ENCODE measurements at places on chromosomes 5 and 9.
A peak's percentile ranks its signal among the peaks of the same experiment; 100 is the strongest.

DNA sequence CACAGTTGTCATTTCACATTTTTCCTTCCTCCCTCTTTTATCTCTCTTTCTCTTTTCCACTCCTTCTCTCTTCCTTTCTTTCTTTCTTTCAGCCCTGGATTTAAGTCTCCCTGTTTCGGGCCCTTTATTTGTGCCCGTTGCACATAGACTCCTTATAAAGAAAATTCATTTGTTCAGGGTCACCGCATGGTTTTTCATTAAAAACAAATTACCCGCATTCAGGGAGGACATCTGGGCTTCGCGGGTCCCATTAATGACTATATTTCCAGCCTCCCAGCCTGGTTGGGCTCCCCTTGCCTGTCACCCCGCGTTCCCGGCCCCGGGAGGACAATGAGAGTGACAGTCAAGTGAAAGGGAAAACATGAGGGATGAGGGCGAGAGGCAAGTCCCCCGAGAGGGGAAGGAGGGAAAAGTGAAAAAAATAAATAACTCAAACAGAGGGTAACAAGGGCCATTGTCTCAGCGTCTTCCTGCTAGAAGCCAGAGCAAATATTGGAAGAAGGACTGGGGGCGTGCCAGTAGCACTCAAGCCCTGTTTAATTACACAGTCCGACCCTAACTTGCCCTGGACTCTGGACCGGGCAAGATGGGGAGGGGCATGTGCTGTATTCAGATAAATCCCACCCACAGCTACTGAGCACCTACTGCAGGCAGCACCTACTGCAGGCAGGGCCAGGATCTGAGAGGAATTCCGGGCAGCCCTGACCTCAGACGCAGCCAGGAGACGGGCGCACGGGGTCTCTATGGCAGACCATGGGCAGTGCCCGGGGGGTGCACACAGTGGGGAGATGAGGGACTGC, 166.2 kb downstream of the PAX5 start:
- no peak for DNase-seq

GRCh38 chr5:56512313-56512996, 279.3 kb upstream of the ANKRD55 start:
- DNase-seq = no peak

DNA sequence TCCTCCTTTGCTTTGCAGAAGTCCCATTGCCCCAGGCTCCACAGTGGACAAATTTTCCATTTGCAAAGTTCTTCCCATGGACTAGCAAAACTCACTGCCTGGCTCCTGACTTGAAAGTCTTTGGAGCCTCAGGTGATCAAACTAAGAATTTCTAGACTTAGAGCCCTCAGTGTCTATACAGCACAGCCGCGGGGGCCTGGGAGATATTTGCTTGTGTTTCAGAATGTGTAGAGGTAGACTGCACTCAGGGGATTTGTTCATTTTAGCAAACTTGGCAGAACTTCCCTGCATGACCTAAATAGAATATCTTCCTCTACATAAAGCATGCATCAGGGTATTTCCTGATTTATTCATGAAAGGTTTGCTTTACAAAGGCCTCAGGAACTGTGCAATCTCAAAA, 384.2 kb upstream of the ZNF462 start:
- no peak for DNase-seq

DNA sequence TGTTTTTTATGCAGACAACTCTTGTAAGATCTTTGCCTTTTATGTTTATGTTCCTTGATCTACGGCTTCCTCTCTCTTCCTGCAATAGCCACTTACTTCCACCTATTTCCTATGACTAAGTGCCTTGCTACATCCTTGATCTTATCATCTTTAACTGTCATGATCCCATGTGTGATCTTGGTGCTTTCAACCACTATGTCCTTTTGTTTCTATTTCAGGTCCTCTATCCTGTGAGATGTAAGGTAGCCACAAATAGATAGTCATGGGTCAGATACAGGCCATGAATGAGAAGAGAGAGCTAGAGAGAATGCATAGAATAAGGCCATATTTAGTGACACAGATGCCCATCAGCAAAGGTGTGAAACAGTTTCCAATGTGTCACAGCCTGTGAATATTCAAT, 243.6 kb upstream of the HAPLN1 start:
- peak; percentile 6 for DNase-seq

DNA sequence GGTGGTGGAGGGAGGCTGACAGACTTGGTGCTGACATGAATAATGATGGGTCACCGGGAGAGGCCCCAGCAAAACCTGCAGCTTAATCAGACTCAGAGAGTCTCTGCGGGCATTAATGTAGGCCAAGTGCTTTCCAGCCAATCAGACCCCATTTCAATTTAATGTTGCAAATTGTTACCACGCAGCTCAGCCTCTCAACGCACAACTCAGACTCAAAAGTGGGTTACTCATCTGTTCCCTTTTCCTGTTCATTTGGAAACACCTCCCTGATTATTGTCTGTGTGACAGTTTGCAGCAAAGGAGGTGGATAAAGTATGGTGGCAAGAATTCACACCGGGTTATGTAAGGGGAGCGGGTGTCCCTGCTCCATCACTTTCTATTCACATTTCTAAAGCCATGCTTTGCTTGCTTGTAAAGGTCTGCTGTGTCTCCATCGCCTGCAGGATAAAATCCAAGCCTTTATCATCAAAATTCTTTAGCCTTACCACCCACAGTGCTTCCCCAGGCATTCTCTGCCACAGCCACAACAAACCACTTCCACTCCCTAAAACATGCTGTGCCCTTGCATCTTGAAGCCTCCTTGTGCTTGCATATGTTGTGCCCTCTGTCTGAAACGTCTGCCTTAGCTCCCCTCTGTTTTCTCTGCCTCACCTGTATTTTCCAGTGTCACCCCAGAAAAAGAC, 156.5 kb downstream of the ASTN2 start:
- no peak for DNase-seq

All from fibroblast of pulmonary artery (primary cell).